ENCODE measurements at places on chromosomes 16 and 17. TPM values are rescaled to one million over a fixed set of nuclear protein-coding genes. Genes with fewer than 3 reads are reported as not detected.

Gene KRT20
- total RNA-seq, result not detected

- peak; percentile 27 for DNase-seq
Measured at GRCh38 chr16:154217-155030, 2.0 kb downstream of the HBZ start.

DNA sequence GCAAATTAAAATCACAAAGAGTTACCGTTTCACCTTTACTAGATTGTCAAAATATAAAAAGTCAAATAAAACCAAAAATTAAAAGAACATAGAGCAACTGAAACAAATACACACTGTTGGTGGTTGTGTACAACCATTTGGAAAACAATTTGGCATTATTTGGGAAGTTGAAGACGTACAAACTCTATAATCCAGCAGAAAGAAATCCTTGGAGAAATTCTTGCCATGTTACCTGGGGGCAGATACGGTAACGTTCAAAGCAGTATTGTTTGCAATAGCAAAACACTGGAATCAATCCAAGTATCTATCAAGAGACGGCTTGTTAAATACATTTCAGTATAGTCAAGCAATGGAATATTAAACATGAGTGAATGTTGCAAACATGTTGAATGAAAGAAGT lies 56.7 kb downstream of the TBX4 start:
- DNase-seq, result no peak

DNA sequence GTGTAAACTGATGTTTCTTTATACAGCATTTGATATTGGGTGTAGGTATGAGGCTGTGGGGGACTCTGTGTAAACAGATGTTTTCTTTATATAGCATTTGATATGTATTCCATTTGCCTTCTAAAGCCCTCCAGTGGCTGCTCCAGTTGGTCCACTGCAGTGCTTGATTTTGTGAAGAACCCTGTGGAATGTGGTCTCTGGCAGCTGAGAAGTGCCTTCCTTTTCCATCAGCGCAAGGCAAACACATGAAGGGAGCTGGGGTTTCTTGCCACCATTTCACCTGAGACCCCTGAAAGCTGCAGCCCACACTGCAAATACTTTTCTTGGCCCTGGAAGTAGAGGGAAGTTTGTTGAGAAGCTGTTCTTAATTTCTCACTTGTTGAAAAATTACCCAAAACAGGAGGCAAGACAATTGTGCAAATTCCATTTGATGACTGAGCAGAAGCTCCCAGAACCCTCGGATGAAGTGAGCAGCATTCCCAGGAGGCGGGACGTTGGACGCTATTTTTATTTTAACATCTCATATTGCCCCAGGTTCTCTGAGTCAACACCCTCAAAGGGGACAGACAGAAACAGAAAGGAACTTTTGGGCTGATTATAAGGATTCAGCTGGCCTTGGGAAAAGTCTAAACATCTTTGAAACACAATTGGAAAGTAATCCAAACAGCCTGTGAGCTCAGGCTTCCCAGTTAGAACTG lies 158.5 kb upstream of the RPH3AL start:
- no peak for DNase-seq

- DNase-seq, result no peak
Measured at GRCh38 chr16:74903120-74903519, 81.8 kb downstream of the WDR59 start.
